Astrocyte (in vitro differentiated cells and primary cell): ENCODE measurements at places on chromosomes 11 and 22. TPM values are rescaled to one million over a fixed set of nuclear protein-coding genes. Genes with fewer than 3 reads are reported as not detected.

USP2 gene
- total RNA-seq, result 6.5 and 6.7 TPM in 2 replicates

HEPN1 gene
- not detected in 2 replicates for total RNA-seq

C11orf97 gene
- not detected in 2 replicates for total RNA-seq

WNT11 gene
- 1.3 and 1.9 TPM in 2 replicates for total RNA-seq

LRRC4C gene
- total RNA-seq, result 9.0 and 15.3 TPM in 2 replicates

- no peak for DNase-seq
These were observed 79.3 kb upstream of the PRR5 start for GRCh38 chr22:44622679-44623078.

GRCh38 chr11:73218106-73218829 is at the start of gene P2RY2:
P2RY2 (plus strand) TSS chr11:73218281; CDS start chr11:73234160, 15,879 bp downstream.
- peak; percentile 10 for DNase-seq

- DNase-seq, result no peak
These were observed 207.7 kb downstream of the CEP164 start for GRCh38 chr11:117535201-117535849.

DNA sequence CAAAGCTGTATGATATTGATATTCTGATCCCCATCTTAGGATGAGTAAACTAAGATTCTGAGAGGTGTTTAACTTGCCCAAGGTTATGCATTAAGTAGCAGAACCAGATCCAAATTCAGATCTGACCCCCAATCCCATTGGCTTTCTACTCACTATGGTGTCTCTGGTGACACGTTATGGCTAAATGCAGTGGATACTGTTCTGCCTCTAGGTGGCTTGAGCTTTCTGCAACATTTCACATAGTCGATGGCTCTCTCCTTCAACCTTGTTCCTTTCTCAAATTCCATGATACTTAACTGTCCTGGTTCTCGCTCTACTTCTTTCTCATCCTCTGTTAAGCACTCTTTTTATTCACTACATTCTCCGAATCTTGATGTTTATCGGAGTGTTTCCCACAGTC is 9.4 kb downstream of the C11orf97 start:
- DNase-seq, result no peak

- no peak for DNase-seq
These were observed 810.0 kb downstream of the BRD1 start for GRCh38 chr22:49017482-49018329.

GRCh38 chr22:50467773-50468440 is 6.9 kb downstream of the SBF1 start:
- no peak for DNase-seq

DNA sequence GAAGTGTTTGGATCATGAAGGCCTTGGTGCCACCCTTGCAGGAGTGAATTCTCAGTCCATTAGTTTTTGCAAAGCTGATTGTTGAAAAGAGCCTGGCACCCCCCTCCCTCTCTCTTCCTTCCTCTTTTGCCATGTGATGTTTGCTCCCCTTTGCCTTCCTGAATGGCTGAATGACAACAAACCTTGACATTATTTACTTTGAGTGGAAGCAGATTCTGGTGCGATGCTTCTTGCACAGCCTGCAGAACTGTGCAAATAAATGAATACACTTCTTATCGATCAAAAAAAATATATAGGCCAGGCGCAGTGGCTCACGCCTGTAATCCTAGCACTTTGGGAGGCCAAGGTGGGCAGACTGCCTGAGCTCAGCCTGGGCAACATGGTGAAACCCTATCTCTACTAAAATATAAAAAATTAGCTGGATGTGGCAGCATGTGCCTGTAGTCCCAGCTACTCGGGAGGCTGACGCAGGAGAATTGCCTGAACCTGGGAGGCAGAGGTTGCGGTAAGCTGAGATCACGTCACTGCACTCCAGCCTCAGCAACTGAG is 2.0 kb upstream of the NARS2 start:
- no peak for DNase-seq

DNA sequence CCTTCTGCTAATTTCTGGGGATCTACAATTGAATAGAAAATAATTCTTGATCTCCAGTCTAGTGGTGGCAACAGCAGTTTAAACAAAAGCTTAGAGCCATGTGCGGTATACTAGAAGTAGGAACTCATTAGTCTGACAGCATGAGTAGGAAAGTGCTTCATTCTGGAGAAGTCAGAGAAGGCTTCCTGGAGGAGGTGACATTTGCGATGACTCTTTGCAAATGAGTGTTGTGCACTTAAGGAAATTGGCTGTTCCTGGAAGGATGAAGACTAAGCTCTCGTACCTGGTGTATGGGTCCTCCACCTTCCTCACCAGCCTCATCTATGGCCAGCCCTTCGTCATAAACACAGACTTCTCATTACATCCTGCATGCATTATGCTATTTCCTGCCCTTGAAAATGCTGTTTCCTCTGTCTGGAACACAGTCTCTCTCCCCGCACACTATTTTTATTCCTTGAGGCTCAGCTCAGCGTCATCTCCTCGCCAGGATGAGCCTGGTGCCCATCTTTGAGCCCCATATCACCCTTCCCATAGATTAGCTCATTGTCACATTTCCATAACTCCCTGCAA is 132.9 kb downstream of the PKNOX2 start:
- no peak for DNase-seq

DNA sequence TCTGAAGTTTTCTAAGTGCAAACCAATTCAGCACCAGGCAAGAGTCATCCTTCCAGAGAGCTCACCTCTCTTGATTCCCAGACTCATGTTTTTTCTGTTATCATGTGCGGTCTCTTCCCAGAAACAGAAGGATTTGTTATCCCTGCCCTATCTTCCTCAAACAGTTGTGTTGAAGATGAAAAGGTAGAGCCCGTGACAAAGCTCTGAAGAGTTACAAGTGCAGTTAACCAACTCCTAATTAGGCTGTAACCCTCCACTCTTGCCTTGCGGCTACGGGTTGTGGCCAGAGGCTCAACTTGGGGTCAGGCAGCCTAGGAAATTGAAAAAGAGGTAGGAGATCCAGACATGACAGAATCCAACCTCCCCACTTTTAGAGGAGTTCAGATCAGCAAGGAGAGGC is 76.2 kb upstream of the CADM1 start:
- DNase-seq, result no peak
